ENCODE measurements at places on chromosomes 4 and X. TPM values are rescaled to one million over a fixed set of nuclear protein-coding genes. Genes with fewer than 3 reads are reported as not detected.

Gene GAGE12H
- not detected for total RNA-seq

Gene TSPAN5
- 75.5 TPM for total RNA-seq

Gene MGAT4D
- not detected for total RNA-seq

Gene STPG2
- not detected for total RNA-seq

Gene HOPX
- total RNA-seq: 0.26 TPM

Gene AFM
- total RNA-seq: not detected

Gene CENPVL1
- total RNA-seq: 0.11 TPM

Gene SPACA5
- not detected for total RNA-seq

- DNase-seq: peak; percentile 63
These were observed 151.3 kb upstream of the TTC29 start for GRCh38 chr4:147096667-147097604.

DNA sequence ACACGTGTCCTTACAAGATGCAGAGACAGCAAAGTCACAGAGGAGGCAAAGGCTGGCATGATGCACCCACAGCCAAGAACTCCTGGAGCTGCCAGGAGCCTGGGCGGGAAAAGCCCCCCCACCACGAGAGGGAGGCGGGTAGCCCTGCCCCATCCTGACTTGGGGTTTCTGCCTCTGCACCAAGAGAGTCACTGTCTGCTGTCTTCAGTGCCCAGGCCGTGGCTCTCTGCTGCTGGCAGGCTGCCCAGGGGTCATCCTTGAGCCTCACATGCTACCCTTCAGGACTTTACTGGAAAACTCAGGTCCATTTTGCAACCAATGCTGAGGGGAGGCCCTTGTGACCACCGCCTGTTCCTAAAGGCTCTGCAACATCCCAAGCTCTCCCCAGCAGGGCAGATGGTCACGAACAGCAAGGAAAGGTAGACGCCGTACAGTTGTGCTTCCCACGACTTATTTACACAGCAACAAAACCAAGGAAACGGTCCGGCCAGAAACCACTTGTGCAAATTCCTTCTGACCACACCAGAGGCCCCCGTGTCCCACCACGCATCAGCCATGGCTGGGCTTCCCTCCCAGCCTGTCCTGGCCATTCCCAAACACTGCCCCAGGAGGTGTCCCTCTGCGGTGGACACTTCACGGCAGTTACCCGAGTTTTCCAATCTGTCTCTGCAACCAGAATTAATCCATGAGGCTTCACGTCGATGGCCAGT, 56.9 kb downstream of the ACOX3 start:
- peak; percentile 83 for DNase-seq

DNA sequence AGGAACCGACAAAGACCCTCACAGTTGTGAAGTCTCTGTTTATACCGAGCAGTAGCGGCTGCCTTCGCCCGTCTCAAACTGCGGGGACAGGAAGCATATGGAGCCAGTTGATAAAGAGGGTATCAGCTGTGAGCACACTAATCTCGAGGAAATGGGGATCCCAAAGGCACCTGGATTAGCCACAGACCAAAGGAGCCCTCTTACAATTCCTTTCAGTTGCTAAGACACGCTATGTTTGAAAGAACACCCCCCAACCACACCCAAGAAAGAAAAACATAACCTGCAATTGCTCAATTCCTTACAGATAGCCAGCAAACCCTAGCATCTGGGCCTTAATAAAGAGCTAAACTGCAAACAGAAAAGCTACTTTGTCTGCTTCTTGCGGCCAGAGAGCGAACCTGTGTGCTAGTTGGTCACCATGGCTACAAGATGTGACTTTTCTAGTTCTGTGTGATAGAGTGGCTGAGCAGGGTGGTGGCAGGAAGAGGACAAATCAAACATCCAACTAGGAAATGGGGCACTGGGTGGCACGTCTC, 23.3 kb upstream of the CHRNA9 start:
- no peak for DNase-seq

GRCh38 chrX:103831803-103832544, at the start of gene RAB9B:
Gene RAB9B, minus strand, starts transcription at chrX:103832257. Its CDS starts 6,473 bp downstream, at chrX:103825784.
- peak; percentile 10 for DNase-seq

DNA sequence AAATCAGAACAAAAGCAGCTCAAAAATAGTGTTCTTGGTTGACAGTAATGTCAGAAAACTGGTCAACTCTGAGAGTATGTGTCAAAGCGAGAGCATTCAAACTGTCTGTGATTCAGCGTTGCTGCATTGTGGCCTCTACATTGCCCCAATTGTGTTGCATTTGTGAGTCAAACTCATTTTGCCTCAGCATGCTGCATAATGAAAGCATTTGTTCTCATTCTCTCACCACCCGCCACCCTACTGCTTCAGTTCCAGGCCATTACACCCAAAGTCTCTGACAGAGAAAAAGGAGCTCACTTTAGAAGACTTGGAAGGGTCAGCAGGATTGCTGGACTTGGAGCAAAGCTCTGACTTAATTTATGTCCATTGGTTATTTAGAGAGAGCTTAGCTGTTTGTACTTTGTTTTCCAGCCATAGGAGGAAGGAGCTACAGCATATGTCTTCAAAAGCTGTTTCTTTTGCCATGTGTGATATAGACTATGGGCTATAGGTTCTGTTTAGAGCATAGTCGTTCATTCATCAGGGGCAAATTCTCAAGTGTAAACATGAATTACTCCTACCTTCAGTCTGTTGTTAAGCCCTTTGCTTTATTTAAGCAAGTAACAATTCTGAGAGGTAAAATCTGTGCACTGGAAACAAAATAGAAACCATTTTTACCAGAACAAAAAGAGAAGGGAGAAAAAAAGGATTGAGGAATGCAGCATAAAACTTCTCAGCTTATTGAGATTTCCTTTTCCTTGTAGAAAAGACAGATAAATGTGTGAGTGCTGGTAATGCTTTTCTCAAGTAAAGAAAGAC, 153.4 kb upstream of the ANK2 start:
- DNase-seq: no peak

- no peak for DNase-seq
These were observed 1.3 kb upstream of the CXorf65 start for GRCh38 chrX:71107762-71108360.

DNA sequence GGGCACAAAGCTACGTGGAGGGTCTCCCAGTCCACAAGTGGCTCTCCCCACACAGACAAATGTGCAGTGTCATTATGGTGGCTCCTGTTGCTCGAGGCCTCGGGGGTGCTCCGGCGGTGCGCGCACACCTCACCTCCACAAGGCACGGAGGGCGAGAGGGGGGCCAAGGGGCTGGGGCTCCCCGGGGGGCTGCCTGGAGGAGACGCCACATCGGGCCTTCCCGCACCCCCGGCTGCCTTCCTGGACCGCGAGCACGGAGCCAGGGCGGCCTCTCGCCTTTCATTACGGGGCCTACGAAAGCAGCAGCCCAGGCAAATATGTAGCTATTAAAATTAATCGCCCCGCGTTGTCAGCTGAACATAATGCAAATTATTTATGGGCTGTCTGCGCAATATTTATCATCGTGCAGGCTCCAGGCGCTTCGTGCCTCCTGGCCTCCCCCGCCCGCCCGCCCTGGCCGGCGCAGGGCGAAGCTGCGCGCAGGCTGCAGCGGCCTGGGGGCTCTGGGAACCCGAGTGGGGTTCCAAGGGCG, 70.8 kb upstream of the BCOR start:
- DNase-seq: no peak

GRCh38 chr4:3287972-3288570, 4.8 kb upstream of the RGS12 start:
- DNase-seq: no peak

Measured in LHCN-M2 (cell line).